NCI-H2107 (cell line): ENCODE measurements at places on chromosomes 2 and 18.

DNA sequence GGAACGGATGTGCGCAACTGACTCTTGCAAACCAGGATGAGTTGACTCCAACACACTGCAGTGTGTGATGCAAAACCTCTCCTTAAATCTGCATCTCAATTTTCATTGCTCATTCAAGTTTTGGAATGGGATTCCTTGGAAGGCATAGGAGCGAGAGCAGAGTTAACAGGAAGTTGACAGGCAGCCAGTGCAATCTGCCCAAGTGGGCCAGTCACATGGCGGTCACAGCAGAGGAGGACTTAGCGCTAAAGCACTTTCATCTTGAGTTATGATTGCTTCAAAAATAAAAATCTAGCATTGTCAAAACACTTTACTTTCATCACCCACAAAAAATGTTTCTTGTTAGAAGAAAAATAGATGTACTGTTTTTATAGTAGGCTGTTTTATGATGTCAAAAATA lies 439.0 kb downstream of the FBXO15 start:
- DNase-seq: no peak

DNA sequence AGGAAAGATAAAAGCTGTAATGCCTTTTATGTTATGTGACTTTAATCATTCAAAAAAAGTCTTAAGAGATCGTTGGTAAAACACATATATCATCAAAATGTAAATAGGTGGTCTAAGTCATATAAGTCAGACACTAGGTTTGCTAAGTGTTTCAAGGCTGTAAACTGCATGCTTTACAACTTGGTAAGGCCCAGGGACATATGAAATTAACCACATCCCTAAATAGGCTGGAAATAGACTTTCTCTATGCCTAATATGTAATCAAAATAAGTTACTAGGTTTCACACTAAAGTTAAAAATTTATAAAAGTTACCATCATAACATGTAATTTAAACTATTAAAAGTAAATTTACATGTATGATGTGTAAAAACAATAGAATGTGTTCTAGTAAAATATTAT lies 946.3 kb upstream of the LRATD1 start:
- DNase-seq: no peak

DNA sequence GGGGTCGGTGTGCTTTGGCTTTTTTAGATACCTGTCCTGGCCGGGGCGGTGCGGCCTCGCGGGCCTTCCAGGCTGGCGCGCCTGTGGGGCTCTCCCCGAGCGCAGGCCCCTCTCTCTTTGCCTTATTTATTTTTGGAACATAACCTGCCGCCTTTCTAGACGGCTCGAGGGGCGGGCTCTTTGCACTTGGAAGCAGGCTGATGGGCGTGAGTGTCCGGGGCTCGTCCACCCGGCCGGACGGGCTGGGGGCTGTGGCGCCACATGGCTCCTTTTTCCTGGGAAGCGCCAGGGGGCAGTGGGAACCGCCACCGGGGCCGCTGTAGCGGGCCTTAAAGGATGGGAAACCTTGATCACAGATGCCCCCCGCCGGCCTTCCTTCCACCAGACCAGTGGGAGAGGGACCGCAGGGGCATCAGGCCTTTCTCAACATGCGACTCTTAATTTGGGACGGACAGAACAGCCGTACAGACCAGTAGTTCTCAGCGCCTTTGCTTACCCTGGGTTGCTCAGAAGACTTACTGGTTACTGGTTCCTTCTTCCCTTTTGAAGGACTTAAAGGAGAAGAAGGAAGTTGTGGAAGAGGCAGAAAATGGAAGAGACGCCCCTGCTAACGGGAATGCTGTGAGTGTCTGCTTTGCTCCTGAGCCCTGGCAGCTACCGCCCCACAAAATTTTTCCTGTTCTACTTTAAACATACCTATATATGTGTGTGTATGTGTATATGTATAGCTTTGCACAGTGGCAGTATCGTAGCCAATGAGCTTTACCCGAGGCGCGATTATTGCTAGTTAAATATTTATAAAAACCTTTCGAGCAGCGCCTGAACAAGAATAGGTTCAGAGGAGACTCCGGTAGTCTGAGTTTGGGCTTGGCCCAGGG lies 2.7 kb downstream of the PTMA start:
- DNase-seq: no peak

DNA sequence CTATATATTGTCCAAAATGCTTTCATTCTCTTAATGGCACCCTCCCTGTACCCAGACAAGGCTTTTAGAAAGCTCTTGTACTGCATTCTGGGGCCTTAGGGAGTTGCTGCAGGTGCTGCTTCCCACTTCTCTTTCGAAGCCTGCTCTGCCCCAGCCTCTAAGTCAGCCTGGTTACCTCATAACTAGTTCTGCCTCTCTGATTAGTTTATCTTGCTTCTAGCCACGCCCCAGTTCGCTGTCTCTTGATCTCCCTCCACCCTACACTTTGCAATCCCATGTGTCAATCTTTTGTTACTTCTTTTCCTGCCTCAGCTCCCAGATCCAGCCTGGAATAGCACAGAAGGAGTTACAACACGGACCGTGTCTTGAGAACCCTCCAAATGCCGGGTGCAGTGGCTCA lies 13.8 kb upstream of the NCOA1 start:
- no peak for DNase-seq

DNA sequence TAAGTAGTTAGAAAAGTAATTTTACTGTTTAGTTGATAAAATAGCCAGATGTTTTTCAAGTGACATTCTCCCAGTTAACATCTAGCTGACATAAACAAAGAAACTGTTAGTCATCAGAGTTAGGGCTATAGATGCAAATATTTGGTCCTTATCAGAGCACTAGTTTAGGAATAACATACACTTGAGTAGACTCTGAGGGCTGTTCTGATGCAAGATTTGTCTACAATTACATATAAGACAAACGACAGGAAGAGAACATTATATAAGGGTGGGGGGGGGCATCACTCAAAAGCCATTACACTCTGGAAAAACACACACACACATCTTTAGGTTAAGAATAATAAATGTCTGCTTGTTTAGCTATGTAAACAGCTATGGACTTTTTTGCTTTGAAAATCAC lies 554.4 kb upstream of the LRRTM1 start:
- no peak for DNase-seq

DNA sequence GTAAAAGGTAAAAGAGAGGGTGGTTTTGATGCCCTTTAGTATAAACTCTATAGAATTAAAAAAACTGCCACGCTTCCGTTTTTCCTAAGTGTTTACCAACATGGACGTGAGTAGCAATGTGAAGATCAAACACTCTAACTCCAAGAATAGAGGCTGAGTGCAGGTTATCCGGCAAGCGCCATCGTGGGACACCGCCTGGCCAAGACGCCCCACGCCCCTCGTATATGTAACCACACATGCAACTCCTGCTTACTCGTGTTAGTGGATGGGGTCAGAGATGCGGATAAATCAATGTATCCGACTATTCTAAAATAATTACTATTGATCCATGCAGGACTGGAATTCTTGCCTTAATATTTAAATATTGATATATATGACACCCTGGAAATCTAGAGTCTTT lies 741.3 kb downstream of the GALR1 start:
- no peak for DNase-seq

DNA sequence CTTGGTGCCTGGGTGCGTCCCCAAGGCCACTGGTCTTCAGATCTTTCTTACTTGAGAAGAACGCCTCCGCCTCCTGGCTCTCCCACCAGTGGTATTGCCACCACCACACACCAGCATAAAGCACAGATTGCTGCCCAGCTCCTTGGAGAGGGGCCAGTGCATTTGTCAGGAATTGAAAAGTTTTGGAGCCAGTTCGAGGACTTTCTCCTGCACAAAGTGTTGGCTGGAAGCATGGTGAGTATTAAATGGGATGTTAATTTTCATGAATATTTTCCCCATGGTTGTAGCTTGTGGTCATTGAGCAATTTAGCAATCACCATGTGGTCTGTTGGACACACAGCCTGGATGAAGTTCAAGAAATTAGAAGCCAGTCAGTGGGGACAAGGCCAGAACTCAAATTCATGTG lies 684.6 kb upstream of the FANCL start:
- no peak for DNase-seq

- peak; percentile 26 for DNase-seq
These were observed 27.4 kb downstream of the EVX2 start for GRCh38 chr2:176056406-176056805.

- DNase-seq: no peak
These were observed 21.1 kb downstream of the ZNF142 start for GRCh38 chr2:218638372-218638771.

DNA sequence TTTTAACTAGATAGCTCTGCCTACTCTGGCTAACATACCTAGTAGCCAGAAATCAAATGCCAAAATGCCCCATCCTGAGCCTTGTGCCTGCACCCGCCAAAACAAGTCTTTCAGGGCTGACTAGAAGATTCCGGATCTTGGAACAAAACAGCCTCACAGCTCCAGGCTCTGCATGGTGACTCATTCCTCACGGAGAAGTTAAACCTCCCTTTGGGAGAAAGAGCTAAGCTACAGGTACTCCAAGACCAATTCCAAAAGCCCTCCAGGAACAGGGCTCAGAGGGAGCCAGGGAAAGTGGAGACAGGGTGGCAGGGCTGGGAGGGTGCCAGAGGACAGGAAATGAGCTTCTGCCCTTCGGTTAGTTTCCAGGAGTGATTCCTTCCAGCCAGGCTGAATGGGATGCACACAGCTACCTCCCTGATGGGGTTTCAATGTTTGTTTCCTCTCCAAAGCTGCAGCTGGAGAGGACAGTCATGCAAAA lies 295.6 kb downstream of the TNS1 start:
- no peak for DNase-seq

DNA sequence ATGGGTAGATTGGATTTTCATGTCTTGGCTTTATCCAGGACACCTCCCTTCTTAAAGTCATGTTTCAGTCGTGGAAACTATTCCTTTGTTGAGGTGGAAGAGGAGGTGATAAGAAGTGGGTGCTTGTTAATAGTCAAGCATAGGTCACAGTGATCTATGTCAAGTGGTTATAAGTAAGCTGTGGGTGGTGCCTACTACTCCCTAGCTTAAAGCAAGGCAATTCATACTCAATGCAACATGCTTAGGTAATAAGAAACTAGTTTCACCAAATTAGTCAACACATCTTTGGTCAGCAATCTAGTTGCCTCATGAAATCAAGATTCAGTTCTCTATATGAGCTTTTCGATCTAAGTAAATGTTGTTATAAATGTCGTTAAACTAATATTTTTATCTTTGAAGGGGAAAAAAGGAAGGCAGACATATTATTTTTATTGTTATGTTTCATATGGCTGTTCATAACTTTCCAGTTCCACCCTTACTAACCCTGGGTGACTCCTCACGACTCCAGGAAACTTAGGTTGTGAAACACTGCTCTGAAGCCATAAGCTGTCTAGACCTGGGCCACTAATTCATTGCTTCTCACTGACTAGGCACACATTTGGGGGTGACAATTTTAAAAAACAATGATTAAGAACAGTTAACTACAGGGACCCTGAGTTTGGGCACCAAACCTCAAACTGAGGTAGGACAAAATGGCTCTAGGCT lies 5.8 kb upstream of the ABCB11 start:
- no peak for DNase-seq

DNA sequence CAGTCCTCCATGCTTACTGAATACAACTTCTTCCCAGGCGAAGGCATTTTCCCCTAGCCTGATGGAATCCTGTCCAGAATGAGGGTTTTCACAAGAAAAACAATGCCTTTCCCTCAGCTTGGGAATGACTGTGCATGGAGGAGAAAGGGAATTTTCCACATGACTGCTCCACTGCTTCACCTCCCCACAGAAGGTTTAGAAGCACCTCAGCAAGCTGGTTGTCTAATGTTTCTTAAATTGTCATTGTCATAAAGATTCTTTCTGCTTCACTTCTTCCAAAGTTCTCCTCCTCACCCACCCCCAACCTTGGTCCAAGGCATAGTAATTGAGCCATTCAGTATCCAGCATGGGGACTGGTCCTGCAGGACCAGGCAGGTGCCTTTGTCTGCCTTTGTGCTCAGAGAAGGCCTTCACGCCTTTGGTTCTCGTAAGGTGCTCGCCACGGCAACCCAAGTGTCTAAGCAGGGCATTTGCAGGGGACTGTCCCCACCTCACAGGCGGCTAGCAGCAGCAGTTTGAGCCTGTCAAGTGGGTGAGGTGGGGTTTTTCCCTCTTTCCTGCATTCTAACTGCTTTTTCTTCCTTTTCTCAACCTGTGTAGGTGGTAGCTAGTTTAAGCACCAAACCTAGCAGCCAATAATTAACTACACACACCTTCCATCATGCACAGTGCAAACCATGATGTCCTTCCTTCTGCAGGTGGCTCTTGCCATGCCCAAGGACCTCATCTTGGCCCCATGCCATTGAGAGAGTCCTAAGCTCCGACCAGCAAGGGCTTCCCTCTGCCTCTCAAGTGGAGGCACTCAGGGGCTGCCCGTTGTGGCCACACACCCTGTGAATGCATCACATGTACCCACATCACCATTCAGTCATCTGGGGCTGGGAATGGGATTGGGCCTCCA lies 65.7 kb upstream of the BCL2L11 start:
- no peak for DNase-seq
